ENCODE measurements at places on chromosomes 3 and 15.

DNA sequence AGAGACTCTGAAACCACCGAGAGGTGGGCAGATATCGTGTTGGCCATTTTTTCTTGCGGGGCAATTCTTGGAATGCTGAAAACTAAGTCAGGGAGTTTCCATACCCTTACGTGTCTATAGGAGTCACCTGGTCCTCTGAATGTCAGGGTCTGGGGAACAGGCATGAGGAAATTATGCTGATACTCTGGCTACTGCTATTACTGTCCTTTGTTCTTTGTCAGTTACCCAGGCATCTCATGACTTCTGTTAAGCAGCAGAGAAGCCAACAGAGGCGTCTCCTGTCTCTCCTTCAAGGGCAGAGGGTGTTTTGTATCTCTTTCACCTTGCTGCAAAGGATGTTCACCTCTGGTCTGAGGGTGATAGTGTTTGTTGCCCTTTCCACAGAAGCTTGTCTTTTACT is 559.5 kb upstream of the CCDC54 start:
- no peak overlapping the region for H3K27ac ChIP-seq
- H3K4me3 ChIP-seq, result no peak overlapping the region
- no peaks in the 10 kb centered on the region for H3K36me3 ChIP-seq
- H3K4me1 ChIP-seq, result no peaks in the 10 kb centered on the region
- H3K27me3 ChIP-seq, result peaks cover 9% of the 10 kb centered on the region

- H3K27ac ChIP-seq, result no peak overlapping the region
- no peak overlapping the region for H3K4me3 ChIP-seq
- DNase-seq, result no peak
- H3K27me3 ChIP-seq, result peaks cover 7% of the 10 kb centered on the region
- H3K36me3 ChIP-seq, result no peaks in the 10 kb centered on the region
Observed at GRCh38 chr15:38920966-38921365, 356.4 kb upstream of the RASGRP1 start.

GRCh38 chr3:146895026-146895749 is 290.0 kb upstream of the PLSCR5 start:
- no peaks in the 10 kb centered on the region for H3K27me3 ChIP-seq
- no peak overlapping the region for H3K27ac ChIP-seq
- H3K4me3 ChIP-seq, result no peak overlapping the region
- DNase-seq, result no peak

- no peak for DNase-seq
- no peaks in the 10 kb centered on the region for H3K36me3 ChIP-seq
- no peaks in the 10 kb centered on the region for H3K27me3 ChIP-seq
- peaks cover 43% of the 10 kb centered on the region for H3K4me1 ChIP-seq
- H3K4me3 ChIP-seq, result peak overlapping the region; percentile 31
Observed at GRCh38 chr15:58515807-58516206, 84.0 kb downstream of the LIPC start.

DNA sequence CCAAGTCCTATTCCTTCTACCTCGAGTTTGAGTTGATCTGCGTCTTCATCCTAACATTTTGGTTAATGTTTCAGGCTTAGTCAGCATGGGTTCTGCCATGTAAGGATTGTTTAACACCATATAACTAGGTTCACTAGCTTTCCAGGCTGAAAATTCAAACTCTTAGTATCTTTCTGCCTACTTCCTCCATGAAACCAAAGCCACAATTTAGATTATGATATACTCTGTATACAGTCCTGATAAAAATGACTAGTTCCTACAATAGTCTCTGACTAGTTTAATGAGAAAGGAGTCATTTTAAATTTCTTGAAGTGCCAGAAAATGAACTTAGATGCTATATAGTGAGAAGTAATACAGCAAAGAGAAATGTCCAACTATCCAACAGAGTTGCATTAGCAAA is 6.6 kb upstream of the BTLA start:
- no peaks in the 10 kb centered on the region for H3K36me3 ChIP-seq
- H3K27me3 ChIP-seq, result no peaks in the 10 kb centered on the region
- H3K4me1 ChIP-seq, result peaks cover 3% of the 10 kb centered on the region
- DNase-seq, result no peak

DNA sequence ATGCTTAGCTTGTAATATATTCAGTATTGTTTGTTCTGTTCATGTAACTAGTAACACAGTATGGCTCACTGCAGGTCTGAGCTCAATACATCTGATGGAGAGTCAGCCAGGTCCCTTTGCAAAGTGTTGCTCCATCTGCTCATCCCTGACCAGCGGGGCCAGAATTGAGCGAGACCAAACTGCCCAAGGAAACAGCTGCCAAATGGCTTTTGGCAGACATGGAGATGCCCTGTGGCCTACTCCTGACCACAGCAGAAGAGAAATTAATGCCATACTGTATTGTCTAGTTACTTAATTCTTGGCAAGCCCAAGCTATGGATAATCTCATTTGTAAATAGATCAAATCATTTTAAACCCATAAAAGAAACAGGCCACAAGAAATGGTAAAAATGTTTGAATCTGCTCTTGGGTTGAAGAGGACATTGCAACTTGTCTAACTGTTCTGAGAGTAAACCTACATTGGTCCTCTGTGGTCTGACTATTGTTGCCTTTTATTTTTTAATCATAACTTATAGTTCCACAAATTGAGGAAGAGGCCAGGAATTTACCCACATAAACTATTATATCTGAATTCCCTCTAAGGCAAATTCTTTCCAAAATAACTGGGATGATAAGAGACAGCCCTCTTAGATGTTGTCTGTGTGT is 209.5 kb downstream of the EBLN2 start:
- DNase-seq, result no peak
- no peaks in the 10 kb centered on the region for H3K4me1 ChIP-seq
- H3K36me3 ChIP-seq, result peaks cover 2% of the 10 kb centered on the region
- H3K27ac ChIP-seq, result no peak overlapping the region
- peaks cover 7% of the 10 kb centered on the region for H3K27me3 ChIP-seq

DNA sequence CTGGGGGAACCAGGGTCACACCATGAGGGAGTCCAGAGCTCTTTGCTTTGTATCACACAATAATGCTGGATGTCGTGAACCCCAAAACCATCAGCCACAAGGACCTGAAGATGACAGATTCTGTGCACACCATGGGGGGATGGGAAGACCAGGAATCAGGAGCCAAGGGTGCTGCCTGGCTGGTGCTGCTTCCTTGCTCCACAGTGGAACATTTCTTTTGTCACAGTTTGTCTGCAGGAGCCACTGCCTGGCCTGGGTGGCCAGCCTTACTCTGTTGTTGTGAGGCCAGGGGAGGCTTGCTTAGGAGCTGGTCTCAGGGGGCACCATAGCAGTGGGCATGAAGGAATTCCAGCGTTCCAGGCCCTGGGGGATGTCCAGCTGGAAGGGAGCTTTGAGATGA is 6.5 kb upstream of the TGM5 start:
- H3K36me3 ChIP-seq, result peaks cover 2% of the 10 kb centered on the region
- no peak for DNase-seq
- peaks cover 20% of the 10 kb centered on the region for H3K27me3 ChIP-seq

DNA sequence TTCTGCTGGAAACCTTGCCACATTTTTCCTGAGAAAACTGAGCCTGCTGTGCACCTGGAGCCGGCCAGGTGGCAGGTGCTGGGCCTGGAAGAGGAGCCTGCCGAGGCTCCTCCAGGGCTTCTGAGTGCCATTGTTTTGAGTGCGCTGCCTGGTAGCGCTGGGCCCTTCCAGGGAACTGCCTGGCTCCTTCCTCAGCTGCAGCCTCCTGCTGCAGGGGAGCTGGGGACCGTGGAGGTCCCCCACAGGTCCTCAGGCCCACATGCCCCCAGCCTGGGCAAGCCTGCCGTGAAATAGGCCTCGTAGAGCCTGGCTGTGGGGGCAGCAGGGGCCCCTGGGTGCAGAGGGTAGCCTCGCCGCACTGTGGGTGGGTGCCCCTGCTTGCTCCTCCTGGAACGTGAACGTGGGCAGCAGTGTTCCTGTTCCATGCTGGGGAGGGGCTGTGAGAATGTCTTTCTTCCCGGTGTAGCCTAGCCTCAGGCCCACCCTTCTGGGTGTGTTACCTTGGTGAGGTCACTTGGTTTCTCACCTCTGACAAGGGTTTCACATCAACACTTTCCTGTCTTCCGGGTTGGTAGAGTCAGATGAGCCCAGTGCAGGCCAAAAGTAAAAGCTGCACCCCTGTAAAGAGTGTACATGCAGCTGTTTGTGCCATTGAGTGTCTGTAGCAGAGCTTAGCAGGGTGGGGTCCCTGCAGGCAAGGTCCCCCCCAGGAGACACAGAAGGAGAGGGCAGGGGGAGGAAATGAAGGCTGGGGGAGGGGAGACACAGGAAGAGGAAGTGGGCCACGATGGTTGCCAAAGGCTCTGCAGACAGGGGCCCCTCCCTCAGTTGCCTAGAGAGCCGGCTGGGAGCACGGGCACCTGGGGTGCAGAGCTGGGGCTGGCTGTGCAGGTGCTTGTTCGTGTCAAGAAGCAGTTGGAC is 34.5 kb downstream of the KLF13 start:
- H3K27ac ChIP-seq, result peak overlapping the region; percentile 98
- peak overlapping the region; percentile 94 for H3K4me3 ChIP-seq
- H3K36me3 ChIP-seq, result peaks cover 12% of the 10 kb centered on the region
- peak; percentile 92 for DNase-seq
- H3K27me3 ChIP-seq, result no peaks in the 10 kb centered on the region
- peaks cover 98% of the 10 kb centered on the region for H3K4me1 ChIP-seq

- H3K27me3 ChIP-seq, result peaks cover 47% of the 10 kb centered on the region
- H3K36me3 ChIP-seq, result no peaks in the 10 kb centered on the region
- no peak within 1 kb of the TSS for H3K27ac ChIP-seq
- peak; percentile 7 for DNase-seq
- H3K4me3 ChIP-seq, result peak within 1 kb of the TSS; percentile 77
Observed at GRCh38 chr3:168095611-168096209, at the start of gene GOLIM4. TSS of gene GOLIM4 (minus strand) at chr3:168095924. CDS start at chr3:168095285, 639 bp downstream.

DNA sequence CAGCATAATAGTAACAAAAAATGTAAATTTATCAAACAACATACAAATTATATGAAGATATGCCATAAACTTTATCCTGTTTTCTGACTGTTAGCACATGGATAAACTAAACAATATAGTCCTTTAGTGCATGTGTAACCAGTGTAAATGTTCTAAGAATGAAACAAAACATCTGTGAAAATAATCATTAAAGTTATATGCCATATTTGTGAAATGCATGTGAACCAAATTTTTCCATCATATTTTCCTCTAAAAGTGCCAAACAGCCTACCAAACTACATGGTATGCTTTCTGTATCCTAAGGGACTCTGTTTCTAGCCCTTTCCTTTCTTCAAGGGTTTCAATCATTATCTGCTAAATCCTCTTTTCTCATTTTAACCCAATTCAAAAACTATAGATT is 23.9 kb upstream of the RSL24D1 start:
- DNase-seq, result no peak
- peaks cover 9% of the 10 kb centered on the region for H3K36me3 ChIP-seq
- H3K4me1 ChIP-seq, result peaks cover 75% of the 10 kb centered on the region
- H3K27me3 ChIP-seq, result no peaks in the 10 kb centered on the region
- peak overlapping the region; percentile 60 for H3K4me3 ChIP-seq
- peak overlapping the region; percentile 46 for H3K27ac ChIP-seq

GRCh38 chr15:58257776-58258325 is 119.7 kb downstream of the AQP9 start:
- no peak for DNase-seq
- no peaks in the 10 kb centered on the region for H3K27me3 ChIP-seq
- H3K4me3 ChIP-seq, result no peak overlapping the region
- H3K36me3 ChIP-seq, result no peaks in the 10 kb centered on the region
